ENCODE measurements at places on chromosomes 2 and 18. TPM values are rescaled to one million over a fixed set of nuclear protein-coding genes. Genes with fewer than 3 reads are reported as not detected.

HOXD13 gene
- total RNA-seq: not detected

HOXD11 gene
- total RNA-seq: 26.4 TPM

REG3G gene
- not detected for total RNA-seq

GREB1 gene
- under 0.01 TPM for total RNA-seq

MFSD2B gene
- under 0.01 TPM for total RNA-seq

DNAJC5G gene
- total RNA-seq: not detected

SPTBN1 gene
- 181 TPM for total RNA-seq

AQP12A gene
- not detected for total RNA-seq

SPC25 gene
- 2.9 TPM for total RNA-seq

DYSF gene
- total RNA-seq: 4.2 TPM

RETSAT gene
- total RNA-seq: 56.1 TPM

CREB1 gene
- total RNA-seq: 32.4 TPM

CCDC141 gene
- total RNA-seq: under 0.01 TPM

NAT8 gene
- total RNA-seq: not detected

GRCh38 chr18:8937160-8938094 is 165.1 kb upstream of the NDUFV2 start:
- peak; percentile 53 for DNase-seq

DNA sequence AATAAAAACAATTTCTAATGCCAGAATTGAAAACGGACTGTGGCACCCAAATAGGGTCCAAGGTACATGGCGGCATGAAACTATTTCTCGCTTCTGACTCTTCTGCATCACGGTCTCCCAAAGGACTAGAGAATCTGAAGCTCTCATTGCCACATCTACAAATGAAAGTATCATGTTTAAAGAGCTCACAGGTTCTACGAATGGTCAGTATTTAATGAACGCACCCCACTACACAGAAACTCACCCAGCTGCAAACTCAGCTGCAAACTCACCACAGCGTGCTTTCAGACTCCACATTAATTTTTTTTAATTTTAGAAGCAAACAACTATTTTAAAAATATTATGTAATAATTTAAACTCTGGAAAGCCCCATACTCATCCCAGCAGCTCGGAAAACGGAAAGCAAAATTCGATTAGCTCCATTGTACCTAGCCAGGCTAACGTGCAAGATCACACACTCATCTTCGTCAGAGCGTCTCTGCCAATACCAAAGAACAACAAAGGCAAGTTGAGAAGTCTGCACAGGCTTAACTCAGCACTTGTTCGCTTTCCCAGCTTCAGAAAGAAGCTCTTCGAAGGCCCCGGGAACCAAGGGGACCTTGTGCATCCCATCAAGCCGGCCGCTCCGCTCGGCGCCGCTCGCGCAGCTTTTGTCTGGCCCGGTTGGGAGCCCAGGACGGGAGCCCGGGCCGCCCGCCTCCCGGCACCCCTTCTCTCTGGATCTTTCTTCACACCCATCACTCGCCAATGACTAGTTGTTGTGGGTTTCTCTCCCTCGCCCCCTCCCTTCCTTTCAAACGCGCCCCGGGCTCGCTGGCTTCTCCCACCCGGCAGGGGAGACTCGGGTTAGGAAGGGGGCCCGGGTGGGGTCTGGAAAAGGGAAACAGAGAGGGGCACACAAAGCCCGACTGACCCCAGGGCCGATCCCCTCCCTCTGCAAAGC is 785 bp downstream of the CLASP1 start:
- DNase-seq: peak; percentile 65

DNA sequence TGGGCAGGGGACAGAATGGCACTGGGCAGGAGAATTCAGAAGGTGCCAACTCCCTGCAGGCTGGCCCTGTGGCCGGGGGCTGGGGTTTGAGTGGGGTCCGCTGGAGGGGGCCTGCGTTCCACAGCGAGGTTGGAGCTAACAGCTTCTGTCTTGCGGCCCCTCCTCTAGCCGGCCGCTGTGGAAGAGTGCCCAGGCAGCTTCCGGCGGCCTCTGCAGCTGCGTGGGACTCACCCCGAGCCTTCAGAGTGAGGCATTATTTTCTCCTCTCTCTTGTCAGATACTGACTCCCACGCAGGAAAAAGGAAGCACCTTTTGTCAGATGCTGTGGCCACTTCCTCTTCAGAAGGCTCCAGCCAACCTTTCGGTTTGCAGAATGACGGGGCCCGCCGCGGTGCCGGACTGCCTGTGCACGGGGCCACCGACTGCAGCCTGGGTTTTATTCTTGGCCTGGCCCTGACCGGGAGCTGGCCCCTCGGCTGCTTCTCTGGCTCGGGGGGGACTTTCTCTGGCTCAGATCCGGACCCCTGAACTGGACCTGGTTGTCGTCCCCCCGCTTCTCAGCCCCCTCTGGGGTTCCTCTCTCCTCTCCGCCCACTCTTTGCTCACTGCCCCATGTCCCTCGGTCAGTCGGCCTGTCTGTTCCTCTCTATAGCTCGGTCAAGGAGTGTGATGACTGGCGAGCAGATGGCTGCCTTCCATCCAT is 40.1 kb downstream of the ARHGAP25 start:
- DNase-seq: peak; percentile 35

DNA sequence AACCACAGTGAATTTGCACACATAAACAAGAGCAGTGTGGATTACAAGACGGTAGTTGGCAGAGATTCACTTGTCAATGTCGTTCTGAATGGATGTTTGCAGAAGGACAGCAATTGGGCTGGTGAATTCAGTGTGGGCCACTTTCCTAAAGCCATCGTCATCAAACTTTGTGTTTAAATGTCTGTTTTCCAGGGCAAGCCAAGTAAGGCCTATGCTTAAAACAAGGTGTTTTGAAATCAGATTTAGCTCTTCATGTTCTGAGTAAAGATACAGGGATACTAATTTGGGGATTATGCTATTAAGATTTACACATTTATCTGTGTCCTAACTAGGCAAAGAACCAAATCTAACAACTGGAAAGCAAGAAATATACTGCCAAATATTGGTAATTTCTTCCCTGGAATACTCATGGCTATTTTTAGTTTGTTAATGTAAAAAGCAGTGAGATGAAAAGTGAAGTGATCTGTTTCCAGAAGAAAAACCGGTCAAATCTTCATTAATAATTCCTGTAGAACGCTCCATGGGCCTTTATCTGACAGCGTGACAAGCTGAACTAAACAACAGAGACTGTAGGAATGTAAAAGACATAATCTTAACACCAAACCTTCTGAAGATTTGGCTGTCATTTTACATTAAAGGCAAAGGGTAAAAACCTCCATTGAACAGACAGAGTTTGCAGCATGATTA is 175.7 kb downstream of the ICOS start:
- DNase-seq: no peak

DNA sequence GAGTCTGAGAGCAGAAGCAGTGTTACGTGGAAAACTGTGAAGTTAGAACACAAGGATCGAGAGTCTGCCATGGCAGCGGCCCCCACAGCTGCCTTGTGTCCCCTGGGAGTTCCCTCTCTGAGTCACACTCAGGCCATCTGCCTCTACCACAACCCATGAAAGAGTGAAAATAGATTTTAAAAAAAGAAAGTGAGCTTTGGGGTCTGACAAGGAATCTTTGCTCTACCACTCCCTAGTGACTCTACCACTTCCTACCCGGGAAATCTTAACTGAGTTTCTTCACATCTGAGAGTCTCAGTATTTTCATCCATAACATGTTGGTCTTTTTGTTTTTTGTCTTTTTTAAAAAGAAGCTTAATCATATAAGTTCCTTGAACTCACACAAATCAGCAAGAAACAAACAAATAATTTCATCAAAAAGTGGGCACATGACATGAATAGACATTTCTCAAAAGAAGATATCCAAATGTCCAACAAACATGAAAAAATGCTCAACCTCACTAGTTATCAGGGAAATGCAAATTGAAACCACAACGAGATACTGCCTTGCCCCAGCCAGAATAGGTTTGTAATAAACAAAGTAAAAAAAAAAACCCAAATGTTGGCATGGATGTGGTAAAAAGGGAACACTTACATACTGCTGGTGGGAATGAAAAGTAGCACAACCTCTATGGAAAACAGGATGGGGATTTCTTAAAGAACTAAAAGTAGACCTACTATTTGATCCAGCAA is 2.4 kb upstream of the MSGN1 start:
- peak; percentile 17 for DNase-seq

GRCh38 chr18:47809420-47809819 is 121.0 kb downstream of the SMAD2 start:
- no peak for DNase-seq

GRCh38 chr2:75424936-75425619 is 135.7 kb downstream of the EVA1A start:
- no peak for DNase-seq

- DNase-seq: no peak
Measured at GRCh38 chr2:188449971-188450370, 158.3 kb downstream of the GULP1 start.

DNA sequence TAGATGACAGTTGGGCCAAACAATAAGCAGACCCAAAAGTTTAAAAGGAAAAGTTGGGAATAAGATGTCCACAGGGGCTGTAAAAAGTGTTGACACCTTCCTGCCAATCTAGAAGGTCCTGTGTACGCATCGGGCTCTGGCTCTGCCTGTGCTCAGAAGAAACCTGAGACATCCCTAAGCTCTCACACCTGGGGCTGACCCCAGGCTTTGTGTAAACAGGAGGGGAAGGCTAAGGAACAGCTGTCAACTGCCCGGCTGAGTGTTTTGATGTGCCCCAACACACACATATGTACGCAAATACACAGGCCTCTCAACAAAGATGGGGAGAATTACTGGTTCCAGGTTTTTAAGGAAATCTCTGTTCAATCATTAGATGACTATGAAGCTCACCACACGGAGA is 59.5 kb downstream of the TMEM131 start:
- DNase-seq: no peak

GRCh38 chr18:48914581-48915251 is 36.0 kb downstream of the SMAD7 start:
- no peak for DNase-seq

GRCh38 chr2:110785439-110785838 is 53.1 kb downstream of the ACOXL start:
- no peak for DNase-seq

DNA sequence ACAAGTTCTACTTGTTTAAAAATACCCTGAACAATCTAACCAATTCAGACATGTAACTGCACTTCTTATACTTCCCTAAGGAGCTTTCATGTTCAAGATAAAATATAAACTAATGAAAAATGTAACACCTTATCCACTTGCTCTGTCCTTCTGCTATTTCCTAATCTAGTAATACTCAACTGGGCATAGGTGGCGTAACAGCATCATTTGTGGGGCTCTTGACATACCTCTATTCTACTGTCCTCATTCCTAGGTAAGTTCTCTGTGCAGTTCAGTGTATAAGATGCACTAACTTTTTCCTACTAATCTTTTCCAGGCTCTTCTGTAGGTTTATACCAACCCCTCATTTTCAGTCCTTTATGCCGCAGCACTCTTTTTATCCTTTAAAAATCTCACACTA is 36.7 kb downstream of the PRKD3 start:
- DNase-seq: no peak

- no peak for DNase-seq
Measured at GRCh38 chr2:109206569-109207146, 77.7 kb downstream of the SH3RF3 start.

DNA sequence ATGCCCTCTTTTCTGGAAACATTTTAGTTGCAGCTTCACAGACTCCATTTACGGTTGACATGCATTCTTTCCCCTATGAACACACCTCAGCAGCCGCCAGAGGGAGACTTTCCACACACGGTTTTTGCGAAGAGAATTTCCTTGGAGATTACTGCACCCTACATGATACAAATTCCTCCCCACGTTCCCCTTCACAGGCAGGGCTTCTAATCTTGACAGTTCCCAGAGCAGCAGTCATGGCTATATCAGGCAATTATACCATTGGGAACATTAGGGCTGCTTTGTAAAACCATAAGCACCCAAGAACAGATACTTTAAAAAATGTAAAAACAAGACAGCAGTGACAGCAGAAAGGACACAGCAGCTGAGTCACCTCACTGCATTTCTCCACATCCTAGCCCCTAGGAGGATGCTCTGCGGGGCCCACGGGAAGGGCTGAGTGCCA is 253.8 kb downstream of the TGIF1 start:
- DNase-seq: peak; percentile 82

DNA sequence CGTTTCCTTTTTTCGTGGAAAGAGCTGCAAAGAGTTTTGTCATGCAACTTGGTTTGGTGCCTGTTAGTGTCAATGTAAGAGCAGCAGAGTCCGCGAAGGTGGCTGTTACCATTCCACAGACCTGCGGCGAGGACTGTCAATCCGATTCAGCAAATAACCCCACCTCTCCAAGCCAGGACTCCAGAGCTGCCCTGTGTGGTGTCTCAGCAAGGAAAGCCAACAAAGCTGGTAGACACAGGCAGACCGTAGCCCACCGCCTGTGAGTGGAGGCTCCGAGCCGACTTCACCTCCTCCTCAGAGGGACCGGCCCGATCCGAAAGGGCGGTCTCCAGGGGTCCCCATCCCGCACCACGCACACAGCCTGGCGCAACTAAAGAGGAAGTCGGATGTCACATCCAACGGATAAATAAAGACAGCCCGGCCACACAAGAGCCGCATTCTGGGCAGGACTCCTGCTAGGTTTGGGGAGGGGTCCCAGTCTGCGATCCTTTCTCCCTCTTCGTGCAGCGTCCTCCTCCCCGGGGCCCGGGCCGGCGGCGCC is 819 bp downstream of the ANKRD44 start:
- no peak for DNase-seq

DNA sequence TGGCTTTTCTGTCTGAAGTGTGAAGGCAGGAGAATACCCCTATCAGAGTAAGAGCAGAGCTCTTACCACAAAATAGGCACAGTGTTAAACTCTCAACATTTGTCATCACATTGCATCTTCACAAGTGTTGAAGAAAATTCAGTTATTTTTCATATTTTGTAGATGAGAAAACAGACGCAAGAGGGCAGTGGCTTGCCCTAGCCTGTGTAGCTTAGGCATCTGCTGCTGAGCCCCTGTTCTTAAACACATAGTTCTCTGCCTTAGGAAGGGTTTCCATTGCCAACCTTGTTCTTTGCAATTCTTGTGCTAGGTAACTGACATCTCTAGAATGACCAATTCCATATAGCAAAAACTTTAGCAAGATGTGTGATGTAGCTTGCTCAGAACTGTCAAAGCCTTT is 112.7 kb upstream of the RMDN2 start:
- DNase-seq: peak; percentile 54

DNA sequence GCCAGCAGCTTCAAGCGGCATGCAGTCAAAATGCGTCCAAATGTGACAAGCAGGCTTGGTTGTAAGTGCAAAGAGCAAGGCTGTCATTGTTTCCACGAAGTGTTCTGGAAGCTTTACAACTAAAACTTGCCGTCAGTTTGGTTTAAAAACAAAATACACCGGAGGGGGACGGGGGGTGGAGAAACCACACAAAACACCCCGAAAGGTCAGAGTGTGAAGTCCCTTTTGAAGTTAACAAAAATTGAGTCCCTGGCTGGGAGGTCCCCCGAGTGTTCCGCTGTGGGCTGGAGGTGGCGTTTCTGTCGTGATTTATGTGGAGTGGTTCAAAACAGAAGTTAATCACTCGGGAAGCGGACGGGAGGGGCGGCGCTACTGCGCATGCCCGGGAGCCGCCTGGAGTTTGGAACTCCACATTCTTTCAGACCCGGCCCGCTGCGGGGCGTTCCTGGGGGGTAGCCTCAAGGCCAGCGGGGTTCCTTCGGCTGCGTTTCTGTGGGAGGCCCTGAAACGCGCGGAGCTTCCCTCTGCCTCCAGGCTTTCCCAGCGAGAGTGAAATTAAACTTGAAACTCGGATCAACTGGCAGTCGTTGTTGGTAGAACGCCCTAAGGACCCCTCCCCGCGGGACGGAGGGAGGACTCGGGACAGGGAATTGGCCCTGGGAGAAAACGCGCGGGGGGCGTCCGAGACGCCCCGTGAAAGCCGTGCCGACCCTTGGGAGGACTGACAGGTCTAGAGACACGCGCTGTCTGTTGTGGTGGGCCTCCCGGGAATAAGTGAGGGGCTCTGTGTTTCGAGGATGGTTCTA is 1.4 kb downstream of the TGIF1 start:
- peak; percentile 95 for DNase-seq

- DNase-seq: no peak
Measured at GRCh38 chr18:60406721-60407120, 34.1 kb upstream of the MC4R start.

Measured in fibroblast of villous mesenchyme (primary cell).